Nucleus accumbens (tissue), 56 donors: ENCODE measurements at places on chromosomes 2 and 18.

DNA sequence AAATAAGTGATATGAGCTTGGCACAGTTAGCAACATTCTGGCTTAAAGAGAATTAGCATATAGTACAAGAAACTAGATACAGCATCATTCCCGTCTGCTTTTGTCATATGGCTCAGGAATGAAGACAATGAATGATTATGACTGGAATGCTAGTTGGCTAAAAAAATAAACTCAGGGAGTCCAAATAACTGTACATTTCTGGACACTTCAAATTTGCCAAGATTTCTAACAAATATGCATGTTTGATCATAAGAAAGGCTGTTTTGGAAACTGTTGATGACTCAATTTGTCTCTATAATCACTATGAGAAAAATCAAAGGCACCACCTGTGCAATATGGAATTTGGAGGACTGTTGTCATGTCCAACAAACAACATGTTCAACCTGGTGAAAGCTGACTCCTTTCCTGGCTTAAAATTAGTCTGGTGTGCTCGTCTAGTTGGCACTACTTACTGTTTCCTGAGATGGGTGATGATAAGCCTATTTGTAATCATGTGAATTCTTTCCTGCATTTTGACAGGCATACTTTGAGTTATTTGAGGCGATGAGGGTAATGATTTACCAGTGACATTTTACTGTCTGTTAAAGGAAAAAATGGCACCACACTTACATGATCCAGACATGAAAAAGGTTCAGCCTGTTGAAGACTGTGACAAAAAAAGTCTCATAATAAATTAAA, 133.9 kb upstream of the CDH20 start:
- no peak for DNase-seq

DNA sequence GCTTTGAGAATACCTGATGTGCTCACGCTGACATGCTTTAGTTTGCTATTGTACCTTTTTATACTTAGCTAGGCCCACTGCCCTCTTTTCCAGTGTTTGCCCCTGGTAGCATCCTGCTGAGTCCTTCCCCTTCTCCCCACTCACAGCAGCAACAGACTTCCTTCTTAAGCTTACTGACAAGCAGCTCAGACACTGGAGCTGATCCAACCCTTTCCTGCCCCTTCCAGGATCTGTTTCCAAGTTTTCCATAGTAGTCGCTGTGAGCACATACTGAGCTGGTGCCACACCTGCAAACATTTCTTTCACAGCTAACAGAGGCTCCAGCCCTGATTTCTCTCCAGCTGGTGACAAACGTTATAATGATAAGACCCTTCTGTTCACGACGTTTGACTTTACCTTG, 991.4 kb upstream of the CELF4 start:
- DNase-seq: no peak

- no peak for DNase-seq
Measured at GRCh38 chr18:53467756-53468155, 756.7 kb downstream of the MBD2 start.

DNA sequence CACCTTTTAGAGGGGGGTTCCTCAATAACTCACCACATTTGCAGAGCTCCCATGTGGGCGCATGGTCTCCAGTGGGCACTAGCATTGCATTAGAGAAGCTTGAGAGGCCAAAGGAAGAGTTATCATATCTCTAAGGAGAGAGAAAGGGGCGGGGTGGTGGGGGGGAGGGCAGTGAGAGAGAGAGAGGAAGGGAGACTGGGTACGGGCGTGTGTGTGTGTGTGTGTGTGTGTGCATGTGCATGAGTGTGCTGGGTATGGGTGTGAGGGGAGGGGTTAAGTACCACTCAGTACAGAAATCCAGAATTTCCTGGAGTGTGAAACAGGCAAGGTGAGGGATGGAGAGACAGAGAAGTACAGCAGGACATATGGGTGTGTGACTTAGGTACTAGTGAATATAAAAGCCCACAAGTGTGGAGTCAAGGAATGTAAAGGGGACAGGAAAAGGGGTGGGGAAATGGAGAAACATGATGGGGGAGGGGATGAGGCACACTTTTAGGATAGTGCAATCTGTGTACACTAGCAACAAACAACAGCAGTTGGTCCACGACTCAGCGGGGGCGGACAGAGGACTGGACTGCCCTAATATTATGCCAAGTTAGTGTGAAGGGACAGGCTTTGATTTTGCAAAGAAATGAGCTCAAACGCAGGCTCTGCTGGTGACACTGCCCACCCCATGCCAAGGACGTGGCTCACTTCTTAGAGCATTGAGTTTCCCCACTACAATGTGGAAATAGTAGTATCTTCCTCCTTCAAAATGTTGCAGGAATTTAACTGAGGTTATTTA, 91.3 kb downstream of the SPRED2 start:
- no peak for DNase-seq

GRCh38 chr18:24198461-24198860, 59.6 kb downstream of the CABYR start:
- DNase-seq: no peak

- DNase-seq: no peak
Measured at GRCh38 chr2:216161967-216162366, 52.8 kb downstream of the XRCC5 start.

DNA sequence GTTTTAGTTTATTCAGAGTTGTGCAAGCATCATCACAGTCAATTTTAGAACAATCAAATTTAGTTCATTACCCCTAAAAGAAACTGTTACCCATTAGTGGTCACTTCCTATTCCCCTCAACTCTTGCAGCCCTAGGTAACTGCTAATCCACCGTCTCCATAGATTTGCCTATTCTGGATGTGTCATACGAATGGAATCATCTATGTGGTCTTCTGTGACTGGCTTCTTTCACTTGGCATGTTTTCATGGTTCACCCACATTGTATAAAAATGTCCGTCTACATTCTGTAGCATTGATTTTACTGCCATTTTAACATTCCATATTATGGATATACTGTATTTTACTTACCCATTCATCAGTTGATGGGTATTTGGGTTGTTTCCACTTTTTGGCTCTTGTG, 5.3 kb upstream of the CEP68 start:
- no peak for DNase-seq

DNA sequence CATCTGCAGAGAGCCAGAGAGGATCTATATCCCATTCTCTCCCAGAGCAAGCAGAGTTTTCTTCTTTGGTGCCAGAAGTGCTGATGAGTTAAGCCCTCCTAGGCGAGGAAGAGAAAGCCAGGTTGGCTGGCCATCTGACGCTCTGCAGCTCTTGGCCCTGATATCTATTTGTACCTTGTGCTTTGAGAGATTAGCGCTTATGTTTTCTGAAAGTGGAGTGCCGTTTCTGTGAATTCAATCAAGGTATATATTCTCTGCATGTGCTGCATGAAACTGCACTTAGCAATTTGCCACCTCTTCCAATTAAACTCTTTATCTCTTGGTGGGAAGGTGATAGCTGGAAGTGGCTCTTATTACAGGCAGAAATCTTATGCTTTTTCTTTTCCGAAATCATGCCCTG, 177.5 kb downstream of the LPIN1 start:
- no peak for DNase-seq

GRCh38 chr2:141105763-141106162, 1025.1 kb downstream of the LRP1B start:
- DNase-seq: no peak

DNA sequence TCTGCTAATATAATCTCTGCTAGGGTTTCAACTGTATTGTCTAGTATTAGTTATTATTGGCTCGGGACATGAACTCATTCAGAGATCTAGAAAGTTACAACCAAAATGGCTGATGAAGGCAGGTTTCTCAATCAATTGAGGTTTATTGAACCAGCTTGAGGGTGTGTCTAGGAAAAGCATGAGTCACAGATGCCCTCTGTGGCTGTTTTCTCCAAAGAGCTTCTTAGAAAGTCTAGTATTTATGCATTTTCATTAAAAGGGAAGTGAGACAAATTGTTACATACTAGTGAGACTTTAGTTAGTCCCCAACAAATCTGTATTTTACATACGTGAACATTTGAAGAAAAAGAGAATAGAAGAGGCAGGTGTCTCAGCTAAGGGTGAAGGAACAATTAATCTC, 23.0 kb upstream of the RTTN start:
- DNase-seq: no peak

GRCh38 chr18:74916773-74917393, 292.1 kb downstream of the PTGR3 start:
- DNase-seq: no peak

GRCh38 chr18:59570101-59570775, 127.0 kb downstream of the CCBE1 start:
- no peak for DNase-seq

DNA sequence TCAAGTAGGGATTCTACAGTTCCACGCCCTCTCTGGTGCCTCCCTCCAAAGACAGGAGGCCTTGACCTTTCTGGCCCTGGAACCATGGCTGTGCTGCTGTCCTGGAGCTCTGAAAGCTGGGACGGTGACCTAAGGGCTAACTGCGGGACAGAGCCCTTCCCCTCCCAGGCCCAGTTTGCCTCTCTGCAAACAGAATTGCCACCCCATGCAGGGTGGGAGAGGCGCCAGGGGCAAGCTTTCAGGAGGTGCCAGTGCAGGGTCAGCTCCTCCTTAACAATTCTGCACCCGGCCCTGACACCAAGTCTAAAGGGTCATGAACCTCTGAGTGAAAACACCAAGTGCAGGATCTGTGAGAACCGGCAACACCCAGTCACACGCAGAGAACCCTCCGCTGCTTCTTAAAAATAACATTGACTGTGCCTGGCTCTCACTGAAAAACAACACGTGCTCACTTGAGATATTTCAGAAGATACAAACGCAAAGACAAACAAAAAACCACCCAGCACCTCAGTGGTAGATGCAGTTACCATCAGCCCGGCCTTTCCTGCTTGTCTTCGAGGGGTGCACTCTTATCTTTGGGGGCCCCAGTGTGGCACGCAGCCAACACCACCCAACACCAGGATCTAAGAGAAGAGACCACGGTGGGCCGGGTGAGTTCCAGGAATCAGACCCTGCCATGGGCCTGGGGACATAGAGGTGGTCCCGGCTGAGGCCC, 1.1 kb upstream of the SNED1 start:
- DNase-seq: no peak

- no peak for DNase-seq
Measured at GRCh38 chr18:23881778-23882177, 132.8 kb upstream of the TTC39C start.

- no peak for DNase-seq
Measured at GRCh38 chr2:69693059-69693774, 48.7 kb upstream of the ANXA4 start.

- DNase-seq: peak; percentile 81
Measured at GRCh38 chr2:127645395-127646291, at the start of gene GPR17. Gene GPR17, plus strand, starts transcription at chr2:127646153. Its CDS starts 4,583 bp downstream, at chr2:127650736.
